Astrocyte of the spinal cord (primary cell): ENCODE measurements at places on chromosomes 3 and 15.

GRCh38 chr3:185353225-185353624, 9.7 kb upstream of the MAP3K13 start:
- DNase-seq: no peak

- no peak for DNase-seq
Observed at GRCh38 chr3:195511136-195511535, 32.0 kb downstream of the PPP1R2 start.

- DNase-seq: no peak
Observed at GRCh38 chr3:73513260-73513659, 111.5 kb downstream of the PDZRN3 start.

GRCh38 chr3:41498847-41499246, 299.5 kb downstream of the CTNNB1 start:
- DNase-seq: no peak

DNA sequence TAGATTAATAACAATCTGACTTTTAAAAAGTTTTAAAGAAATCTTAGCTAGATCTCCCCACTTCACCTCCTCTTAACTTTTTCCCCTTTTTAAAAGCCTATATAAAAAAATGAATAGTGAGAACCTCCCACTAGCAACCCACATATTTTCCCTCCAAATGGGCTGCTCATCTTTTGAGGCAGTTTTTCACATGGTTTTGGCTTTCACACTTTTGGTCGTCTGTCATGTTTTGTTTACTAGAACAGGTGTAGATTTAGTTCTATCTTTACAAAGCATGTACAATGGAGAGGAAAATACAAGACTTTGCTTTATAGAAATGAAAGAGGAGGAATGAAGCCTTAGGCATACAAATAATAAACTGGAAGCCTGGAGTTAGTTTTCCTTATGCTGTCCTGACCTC, 126.7 kb upstream of the EOMES start:
- no peak for DNase-seq

DNA sequence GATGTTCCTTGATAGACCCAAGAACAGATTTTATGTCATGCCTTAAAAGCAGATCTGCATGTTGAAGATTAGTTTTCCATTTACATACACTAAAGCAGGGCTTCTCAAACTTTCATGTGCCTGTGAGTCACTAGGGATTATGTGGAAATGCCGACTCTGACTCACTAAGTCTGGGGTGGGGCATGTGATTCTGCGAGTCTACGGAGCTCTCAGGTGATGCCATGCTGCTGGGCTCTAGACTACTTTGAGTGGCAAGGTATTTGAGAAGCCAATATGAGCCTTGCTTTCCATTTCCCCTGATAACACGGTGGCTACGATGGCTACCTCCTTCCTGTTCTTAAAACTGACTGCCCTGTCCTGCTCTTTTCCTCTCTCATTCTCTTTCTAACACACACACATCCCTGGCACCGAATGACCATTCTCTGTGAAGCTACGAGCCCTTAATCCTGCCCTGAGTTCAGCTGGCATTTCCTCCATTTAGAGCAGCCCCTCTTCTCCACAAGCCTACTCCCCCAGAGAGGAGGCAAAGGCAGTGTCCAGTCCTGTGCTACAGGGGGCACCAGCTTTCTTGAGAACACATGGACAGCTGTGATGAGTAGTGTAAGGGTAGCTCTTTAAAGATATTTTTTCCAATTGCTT, 39.7 kb upstream of the PYGO1 start:
- peak; percentile 86 for DNase-seq

GRCh38 chr3:124318014-124318413, 326.1 kb upstream of the ROPN1 start:
- DNase-seq: no peak

- DNase-seq: no peak
Observed at GRCh38 chr15:97153356-97153965, 807.0 kb upstream of the ARRDC4 start.

- peak; percentile 67 for DNase-seq
Observed at GRCh38 chr3:151282921-151283320, 4.6 kb upstream of the P2RY14 start.
